ENCODE measurements at places on chromosomes 3 and 15. TPM values are rescaled to one million over a fixed set of nuclear protein-coding genes. Genes with fewer than 3 reads are reported as not detected.

The CPN2 gene
- not detected for total RNA-seq

The EPHA3 gene
- under 0.01 TPM for total RNA-seq

The PPARG gene
- 27.5 TPM for total RNA-seq

The P3H2 gene
- total RNA-seq = 2.6 TPM

The FETUB gene
- not detected for total RNA-seq

The DGKG gene
- under 0.01 TPM for total RNA-seq

The GOLGA8J gene
- 0.12 TPM for total RNA-seq

The ATP10A gene
- 4.4 TPM for total RNA-seq

The NAA50 gene
- total RNA-seq = 133 TPM

The SPINK8 gene
- not detected for total RNA-seq

The DUOXA2 gene
- not detected for total RNA-seq

The UROC1 gene
- not detected for total RNA-seq

The SUSD5 gene
- 5.0 TPM for total RNA-seq

The AMIGO3 gene
- total RNA-seq = 0.59 TPM

The CELF6 gene
- 0.35 TPM for total RNA-seq

The CCDC71 gene
- 13.8 TPM for total RNA-seq

The GNAT1 gene
- not detected for total RNA-seq

The CCR4 gene
- under 0.01 TPM for total RNA-seq

The SCAANT1 gene
- total RNA-seq = not detected

The SEMA6D gene
- total RNA-seq = 14.9 TPM

The GOLIM4 gene
- total RNA-seq = 77.1 TPM

The GAP43 gene
- 5.1 TPM for total RNA-seq

The NPAP1 gene
- total RNA-seq = not detected

The SPATA12 gene
- under 0.01 TPM for total RNA-seq

Data from smooth muscle cell of the coronary artery (primary cell).